Activated T-helper 1 cell treated with anti-CD3 and anti-CD28 coated beads, Interleukin-2, amount 50 U/mL, for 16 hours (primary cell): ENCODE measurements at places on chromosomes 7 and 10.

DNA sequence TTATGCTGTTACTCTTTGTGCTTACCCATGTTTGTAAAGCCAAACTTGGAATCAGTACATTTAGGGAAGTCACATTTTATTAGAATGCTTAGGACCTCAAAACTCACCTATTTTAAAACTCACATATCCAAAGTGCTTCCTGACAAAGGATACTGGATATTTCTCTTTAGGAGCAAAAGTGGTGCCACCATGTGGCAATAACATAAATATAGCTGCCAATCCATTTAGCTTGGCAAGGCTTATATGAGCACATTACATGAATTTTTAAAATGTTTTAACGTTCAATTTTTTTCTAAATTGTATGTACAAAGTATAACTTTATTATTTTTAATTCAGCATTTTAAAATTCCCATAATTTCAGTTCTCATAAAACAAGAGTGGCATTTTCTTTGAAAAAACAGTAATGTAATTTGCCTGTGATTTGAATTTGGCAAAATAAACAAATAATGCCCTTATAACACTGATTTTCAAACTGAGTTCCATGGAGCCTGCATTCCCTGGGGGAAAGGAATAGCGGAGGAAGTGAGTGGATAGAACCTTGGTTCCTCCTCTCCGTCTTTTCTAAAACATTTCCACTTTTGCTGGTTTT lies 75.4 kb downstream of the HDAC9 start:
- no peak for DNase-seq

DNA sequence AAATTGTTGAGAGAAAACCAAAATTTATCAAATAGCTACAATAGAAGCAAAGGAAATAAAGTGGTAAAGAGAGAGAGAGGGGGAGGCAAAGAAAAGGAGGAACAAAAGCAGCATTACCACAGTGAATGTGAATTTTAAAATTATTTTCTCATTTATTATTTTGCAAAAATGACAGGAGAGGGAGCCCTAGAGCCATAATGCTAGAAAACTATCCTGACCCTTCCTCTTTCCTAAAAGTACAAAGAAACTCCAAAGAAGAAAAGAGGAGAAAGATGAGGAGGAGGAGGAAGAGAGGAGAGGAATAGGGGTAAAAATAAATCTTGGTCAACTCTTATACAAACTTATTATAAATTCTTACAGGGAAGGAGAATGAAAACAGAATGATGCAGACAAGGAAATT lies 921.5 kb downstream of the NRG3 start:
- no peak for DNase-seq

DNA sequence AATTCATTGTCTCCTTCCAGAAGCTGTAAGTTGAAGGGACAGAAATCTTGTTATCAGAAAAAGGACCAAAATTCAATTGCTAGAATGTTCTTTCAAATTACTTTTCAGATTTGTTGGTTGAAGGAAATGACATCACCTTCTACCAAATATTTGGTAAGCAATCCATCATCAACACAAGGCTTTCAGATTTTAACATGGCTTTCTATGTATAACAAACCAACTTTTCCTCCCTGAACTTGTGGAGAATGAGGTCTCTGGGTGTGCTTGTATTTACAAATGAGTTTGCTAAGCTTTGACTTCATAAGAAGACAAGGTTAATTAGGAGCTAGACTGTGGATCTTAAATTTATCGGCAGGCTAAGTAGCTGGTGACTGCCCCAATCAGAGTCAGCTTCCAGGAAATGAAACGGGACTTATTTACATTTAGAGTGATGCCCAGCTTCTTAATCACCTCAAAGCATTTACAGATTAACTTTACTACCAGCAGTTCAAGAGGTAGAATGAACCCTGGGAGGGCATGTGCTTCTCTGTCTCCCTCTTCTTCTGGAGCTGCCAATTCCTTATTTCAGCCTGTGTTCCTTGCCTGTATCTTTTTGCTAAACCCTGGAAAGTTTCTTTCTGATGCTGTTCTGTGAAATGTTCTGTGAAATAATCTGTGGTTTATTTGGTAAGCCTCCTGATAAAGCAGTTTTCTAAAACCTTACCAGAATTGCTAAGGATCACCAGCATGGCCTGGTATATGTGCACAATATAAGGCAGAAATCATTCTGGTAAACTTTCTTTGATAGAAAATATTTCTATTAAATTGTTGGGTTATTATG lies 248.8 kb upstream of the FZD8 start:
- no peak for DNase-seq

GRCh38 chr7:112189691-112190090 lies 16.5 kb downstream of the DOCK4 start:
- no peak for DNase-seq

- no peak for DNase-seq
Observed at GRCh38 chr7:92613214-92613613, 23.0 kb upstream of the FAM133B start.

DNA sequence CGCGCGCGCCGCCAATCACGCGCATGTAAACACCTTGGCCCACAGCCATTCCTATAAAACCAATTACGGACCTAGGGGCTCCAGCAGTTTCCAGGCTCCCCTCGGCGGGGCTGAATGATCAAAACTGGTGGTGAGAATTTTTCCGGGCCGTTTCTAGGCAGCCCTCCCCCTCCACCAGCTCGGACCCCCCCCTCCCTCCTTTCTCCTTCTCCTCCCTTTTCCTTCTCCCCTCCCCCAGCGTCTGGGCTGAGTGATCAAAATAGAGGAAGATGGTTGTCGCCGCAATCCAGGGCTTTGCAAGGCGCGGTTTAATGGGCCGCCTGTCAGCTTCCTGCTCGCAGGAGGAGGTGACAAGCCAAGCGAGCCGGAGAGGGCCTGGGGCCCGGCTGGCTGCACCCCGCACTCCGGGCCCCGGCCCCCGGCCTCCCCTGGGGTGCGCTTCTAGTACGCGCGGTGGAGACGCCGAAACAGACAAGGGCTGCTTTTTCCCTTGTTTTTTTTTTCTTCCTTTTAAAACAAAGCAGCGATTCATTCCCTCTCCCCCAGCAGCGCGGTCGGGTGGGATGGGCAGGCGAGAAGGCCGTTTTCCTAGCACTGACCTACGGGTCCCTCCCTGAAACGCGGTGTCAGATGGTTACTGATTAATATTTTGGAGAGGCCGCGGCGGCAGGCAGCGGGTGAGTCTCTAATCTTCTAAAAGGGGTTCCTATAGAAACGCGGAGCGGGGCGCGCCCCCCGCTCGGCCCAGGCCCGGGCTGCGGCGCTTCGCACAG lies 528 bp upstream of the TNRC18 start:
- DNase-seq: no peak

DNA sequence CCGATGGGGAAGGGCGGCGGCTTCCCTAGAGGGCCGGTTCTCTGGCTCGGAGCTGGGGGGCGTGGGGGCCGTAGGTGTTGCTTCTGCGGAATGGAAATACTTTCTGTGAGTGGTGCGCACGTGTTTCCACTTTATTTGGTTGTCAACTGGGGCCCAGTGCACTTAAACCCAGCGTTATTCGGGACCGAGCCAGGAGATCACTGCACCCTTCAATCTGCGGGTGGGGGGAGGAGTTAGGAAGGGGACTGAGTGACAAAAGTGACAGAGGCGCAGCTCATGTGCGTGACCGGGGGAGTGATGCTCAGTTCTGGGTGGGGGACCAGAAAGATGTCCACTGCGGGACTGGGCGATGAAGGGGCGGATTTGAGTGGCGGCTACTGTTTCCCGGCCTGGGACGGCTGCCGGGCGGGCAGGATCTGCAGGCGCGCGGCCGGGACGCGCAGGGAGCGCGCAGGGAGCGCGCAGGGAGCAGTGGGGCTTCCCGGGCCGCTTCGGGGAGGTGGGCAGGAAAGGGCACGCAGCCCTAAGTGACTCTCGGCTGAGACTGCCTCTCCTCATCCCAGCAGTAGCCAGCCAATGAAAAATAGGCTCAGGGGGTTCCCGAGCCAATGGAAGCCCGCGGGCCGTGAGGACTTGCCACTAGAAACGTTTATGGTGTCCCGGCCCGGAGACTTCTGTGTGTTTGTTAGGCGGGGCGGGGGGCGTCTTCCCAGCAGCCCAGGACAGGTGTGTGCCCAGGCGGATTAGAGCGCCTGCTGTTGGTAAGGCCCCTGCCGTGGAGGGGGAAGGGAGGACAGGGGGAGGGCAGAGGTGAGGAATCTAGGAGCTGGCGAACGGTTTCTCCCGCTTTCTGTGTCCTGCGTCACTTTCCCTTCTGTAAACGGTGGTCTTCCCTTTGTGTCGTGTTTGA lies 54.3 kb upstream of the KDM7A start:
- peak; percentile 32 for DNase-seq
